SW 1271 (cell line): ENCODE measurements at places on chromosomes 4 and X.

DNA sequence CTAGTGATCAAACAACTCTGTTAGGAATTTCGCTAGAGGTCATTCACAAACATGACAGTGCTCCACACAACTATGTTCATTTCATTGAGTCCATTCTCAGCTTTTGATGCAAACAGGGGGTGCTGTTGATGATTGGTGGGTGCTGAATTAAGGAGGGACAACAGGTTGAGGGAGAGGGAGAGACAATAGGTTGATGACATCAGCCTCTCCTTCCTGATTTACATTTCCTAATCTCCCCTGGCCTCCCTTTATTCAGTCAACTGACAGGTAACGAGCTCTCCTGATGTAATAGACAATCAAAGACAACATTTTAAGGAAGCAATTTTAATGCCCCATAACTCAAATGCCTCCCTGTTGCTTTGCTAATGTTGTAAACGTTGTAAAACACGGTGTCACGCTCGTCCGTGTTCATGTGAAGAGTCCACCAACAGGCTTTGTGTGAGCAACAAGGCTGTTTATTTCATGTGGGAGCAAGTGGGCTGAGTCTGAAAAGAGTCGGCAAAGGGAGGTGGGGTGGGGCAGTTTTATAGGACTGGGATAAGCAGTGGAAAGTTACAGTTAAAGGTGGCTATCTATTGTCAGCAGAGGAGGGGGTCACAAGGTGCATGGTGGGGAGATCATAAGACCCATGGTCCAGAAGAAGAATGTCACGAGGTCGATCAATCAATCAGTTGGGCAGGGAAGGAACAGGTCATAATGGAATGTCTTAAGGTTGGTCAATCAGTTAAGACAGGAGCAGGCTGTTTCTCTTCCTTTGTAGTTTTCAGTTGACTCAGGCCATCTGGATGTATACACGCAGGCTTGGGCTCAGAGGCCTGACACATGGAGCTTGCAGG, 4.8 kb upstream of the GAR1 start:
- no peak for DNase-seq

DNA sequence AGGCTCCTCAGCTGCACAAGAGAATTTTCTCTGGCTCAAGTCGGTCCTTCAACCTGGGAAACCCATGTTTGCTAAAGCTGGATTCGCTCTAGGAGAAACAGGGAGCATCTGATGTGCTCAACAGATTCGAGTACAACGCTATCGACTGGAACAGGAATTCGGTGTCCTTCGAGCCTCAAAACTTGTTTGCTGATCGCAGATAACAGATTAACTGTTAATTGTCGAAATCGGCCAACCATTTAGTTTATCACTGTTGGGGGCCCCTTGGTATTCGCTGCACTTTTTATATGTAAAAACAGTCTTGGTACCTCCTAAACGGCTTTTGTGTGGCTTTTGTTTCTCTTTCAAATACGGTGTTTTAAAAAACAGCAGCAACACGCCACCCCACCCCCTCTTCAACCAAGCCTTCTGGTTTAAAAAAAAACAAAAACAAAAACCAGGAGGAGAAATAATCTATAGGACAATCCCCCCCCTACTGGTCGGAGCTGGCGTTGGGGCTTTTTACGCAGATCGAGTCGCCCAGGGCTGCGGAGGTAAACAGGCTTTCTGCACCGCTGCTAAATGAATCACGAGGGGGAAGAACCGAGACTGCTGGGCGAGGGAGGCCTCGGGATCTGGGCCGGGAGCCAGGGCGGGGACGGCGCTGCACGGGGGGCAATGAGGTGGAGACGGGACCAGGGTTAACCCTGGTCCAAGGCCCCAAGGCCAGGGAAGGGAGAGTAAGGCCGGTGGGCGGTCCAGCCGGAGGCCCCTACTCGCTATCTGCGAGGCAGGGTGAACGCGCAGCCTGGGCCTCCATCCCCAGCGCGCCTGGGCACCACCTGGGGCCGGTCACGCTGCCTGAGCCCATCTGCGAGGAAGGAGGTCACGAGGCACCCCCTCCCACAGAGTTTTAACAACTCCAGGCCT, 71.7 kb upstream of the BCOR start:
- DNase-seq: peak; percentile 13

DNA sequence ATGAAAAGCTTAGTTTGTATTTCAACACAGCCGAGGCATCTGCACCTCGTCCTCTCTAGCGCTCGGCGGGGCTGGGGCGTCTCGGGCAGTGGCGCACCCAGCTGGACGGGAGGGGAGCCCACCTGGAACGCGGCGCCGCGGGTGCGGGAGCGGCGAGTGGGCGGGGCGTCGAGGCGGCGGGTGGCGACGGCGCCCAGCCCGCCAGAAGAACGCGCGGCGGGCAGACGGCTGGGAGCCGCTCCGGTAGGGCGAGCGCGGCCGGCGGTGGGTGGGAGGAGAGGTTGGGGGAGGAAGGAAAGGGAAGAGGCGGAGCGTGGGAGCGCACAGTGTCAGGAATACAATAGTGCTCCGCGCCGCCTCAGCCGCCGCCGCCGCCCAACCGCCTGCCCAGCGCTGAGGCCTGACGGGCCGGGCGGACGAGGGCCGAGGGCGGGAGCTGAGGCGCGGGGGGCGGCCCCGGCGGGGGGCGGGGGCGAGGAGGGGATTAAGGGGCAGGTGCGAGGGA, at the start of gene JADE3:
Gene JADE3, plus strand, starts transcription at position 324 of the 505 bp plus-strand sequence. CDS start 72,474 bp downstream, outside the sequence.
- peak; percentile 6 for DNase-seq

GRCh38 chrX:11188664-11189063, 77.5 kb downstream of the HCCS start:
- no peak for DNase-seq

GRCh38 chrX:134461437-134461836, 1.5 kb downstream of the HPRT1 start:
- DNase-seq: no peak

DNA sequence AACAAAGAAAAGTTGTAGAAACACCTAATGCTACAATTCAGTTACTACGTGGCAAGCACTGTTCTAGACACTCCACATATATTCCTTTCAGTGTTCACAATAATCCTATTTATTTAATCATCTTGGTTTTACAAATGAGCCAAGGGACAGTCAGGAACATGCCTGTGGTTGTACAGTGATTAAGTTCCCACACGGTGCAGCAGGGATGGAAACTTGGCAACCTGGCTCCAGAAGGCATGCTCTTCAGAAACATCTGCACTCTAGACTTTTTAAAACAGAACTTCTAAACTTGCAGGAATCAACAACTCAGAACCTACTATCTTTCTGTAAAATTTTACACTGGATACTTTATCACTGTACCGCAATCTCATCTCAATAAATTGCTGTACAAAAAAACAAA, 32.1 kb downstream of the TAPT1 start:
- DNase-seq: no peak

DNA sequence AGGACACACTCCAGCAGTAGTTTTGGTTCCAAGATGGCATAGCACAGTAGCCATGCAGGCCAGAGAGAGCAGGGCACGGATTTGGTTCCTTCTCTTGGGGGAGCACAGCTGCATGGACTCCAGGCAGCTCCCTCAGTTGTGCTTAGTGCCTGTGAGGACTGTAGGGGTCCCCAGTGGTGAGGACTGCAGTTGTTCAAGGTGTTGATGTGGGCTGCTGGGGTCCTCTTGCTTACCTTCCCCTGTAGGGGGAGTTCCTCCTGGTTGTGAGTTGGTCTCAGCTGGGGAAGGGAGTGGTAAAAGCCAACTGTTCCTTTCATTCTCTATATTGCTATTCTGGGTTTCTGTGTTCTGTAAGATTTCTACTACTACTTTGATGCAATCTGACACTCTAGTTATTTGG, 606.5 kb downstream of the MAGEB5 start:
- no peak for DNase-seq

GRCh38 chrX:152936306-152936705, 38.4 kb downstream of the ZNF185 start:
- no peak for DNase-seq

DNA sequence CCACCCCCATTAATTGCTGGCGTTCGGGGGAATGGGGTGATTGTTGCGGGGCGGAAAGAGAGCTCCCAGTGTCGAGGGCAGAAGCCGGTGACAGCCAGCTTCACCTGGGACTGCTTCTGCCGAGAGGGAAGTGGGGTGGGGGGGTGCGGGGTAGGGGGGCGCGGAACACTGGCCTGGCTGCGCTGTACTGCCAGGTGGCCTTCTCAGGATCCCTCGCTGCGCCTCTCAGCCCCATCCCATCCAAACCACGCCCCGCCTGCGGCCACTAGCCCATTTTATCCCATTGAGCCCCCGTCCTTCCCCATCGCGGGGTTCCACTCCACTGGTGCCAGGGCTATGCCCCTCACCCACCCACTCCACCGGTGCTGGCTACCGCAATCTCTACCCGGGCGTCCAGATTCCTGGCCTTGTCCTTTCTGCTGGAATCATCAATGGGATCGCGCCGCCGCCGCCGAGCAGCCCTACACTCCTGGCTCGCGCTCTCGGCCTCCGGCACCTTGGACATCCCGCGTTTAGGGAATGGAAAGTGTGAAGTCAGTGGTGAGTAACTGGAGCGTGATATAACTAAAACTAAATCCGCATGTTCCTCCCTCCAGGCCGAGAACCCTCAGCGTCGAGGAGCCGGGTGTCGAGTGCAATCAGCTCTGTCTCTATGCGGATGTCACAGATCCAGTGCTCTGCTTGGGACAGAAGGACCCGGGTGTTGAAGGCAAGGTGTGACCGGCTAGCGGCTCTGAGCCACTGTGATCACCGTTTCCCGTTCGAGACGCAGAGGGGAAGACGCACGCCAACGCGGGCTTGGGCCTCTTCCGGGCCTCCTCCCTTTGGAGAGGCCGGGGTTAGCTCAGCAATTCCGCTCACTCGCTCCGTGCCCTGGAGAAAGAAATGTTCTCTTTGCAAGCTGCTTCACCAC, 20.5 kb downstream of the NKX3-2 start:
- no peak for DNase-seq

- peak; percentile 9 for DNase-seq
These were observed 25.5 kb downstream of the GPAT3 start for GRCh38 chr4:83561381-83561780.

GRCh38 chr4:74370912-74371311, 6.0 kb downstream of the EREG start:
- peak; percentile 1 for DNase-seq

DNA sequence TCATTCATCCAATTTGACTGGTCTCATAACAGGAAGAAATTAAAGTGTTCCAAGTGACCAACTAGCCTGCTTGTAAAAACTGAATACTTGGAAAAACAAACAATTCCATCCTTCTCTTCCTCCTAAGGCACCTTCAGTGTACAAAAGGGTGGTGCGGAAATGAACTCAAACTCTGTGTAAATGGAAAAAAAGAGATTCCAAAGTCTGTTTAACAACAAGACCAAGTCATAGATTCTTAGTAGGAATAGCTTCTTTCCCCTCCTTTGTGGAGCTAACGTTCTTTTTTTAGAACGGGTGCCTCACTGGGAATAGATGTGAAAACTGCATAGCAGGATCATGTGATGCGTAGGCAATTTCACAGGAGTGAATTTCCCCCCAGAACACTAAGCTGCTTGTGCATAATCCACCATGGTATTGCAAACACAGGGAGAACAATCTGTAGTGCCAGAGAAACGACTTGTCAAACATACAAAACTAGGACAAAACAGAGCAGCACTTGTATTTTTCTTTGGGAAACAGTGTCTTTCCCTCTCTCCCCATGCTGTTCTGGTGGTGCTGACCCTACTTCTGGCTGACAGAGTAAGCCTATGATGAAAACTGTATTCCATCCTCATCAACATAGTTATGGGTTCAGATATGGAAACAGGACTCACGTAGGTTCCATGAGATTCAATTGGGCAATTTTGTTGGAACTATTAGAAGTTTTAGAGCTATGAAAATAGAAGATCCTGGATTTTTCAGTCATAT, 13.2 kb upstream of the SOD3 start:
- no peak for DNase-seq

GRCh38 chrX:133804072-133804471, 181.3 kb downstream of the GPC3 start:
- no peak for DNase-seq

DNA sequence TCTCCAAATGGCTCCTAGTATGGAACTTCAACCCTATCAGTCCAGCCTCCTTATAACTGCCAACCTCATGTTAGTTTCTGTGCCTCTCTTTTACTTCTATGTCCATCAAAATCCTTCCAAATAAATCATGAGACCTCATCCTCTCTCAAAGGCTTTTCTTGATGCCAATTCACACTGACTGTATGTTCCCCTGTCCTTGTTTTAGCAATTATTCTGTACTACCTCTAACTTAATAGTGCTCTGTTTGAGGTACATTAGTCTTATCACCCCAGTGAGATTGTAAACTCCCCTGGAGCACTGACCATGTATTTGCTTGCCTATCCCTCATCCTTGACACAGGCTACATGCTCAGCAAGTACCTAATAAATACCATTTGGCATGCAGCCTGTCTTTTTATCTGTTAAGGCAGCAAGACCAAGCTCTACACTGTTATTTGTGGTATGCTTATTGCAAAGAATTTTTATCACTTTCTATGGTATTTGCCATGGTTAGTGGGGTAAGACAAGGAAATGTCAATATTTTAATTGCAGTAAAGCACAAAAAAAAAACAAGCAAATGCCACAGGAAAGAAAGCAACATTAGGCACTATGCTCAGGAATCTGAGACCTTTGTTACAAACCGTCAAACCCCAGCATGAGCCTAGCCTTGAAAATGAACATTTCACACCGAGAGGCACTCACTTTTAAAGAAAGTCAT, 119.2 kb downstream of the SMARCA1 start:
- DNase-seq: no peak
